ENCODE measurements at places on chromosomes 16 and 17.
A peak's percentile ranks its signal among the peaks of the same experiment; 100 is the strongest.

DNA sequence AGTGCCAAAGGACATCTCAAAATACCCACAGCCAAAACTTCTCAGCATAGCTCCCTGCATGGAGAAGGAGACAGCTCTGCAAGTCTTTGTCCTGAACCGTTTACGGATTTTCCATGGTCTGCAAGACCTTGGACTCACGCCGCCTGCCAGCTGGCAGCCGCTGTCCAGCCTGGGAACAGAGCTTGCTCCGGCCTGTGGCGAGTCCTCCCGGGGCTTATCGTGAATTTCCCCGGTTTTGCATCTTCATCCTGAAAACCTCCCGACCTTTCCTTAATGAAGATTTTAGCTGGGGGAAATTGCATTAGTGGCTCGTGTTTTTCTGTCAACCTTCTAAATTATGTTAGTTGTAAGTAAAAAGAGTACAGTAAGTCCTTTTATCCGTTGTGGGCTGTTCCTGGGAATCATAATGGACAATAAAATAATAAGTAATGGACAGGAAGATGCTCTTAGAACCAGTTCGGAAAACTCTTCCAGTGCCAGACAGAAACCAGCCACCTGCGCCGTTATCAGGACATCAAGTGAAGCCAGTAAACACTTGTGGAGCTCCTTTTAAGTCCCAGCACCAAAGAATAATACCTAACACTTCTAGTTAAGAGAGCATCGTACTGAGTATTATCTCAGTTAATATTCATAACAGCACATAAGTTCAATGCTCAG lies 112.4 kb upstream of the NOL11 start:
- DNase-seq, result no peak

- no peak for DNase-seq
Observed at GRCh38 chr17:80803451-80804428, 187.9 kb upstream of the CHMP6 start.

- peak; percentile 16 for DNase-seq
Observed at GRCh38 chr17:60524463-60525327, 1.3 kb downstream of the APPBP2 start.

DNA sequence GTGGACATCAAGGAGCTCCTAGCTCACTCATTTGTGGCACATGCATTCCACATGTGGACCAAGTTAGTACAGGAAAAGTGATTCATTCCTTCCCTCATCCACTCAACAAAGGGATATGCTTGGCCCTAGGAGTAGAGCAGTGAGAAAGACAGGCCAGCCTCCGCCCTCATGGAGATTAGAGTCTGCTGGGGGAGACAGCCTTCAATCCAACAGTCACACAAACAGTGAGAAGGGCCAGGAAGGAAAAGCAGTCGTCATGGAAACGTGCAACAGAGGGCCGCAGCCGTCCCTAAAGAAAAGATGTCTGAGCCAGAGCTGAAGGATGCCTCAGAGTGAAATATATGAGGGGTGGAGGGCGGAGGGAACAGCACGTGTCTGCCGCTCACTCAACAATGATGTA lies 109.9 kb downstream of the VPS53 start:
- peak; percentile 21 for DNase-seq

GRCh38 chr16:57479976-57480753 lies 6.1 kb downstream of the DOK4 start:
- no peak for DNase-seq

DNA sequence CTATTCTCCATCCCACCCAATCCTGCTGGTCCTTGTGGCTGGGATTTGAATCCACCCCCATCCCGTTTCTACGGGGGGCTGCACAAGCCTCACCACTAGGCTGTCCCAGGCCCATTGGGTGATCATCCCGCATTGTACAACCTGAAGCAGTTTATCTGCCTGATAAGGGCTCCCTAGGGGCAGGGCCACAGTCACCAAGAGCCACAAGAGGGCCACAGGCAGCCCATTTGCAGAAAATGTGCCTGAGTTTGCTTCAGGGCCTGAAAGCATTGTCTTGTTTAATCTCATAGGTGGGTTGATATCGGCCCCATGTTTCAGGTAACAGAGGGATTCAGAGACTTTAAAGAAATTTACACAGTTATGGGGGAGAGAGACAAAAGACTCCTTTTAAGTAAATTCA lies 245.0 kb downstream of the CPPED1 start:
- DNase-seq, result no peak

GRCh38 chr17:75047398-75048098 lies 523 bp downstream of the KCTD2 start:
- no peak for DNase-seq

- no peak for DNase-seq
Observed at GRCh38 chr17:35406568-35406967, 25.7 kb downstream of the SLFN12 start.

DNA sequence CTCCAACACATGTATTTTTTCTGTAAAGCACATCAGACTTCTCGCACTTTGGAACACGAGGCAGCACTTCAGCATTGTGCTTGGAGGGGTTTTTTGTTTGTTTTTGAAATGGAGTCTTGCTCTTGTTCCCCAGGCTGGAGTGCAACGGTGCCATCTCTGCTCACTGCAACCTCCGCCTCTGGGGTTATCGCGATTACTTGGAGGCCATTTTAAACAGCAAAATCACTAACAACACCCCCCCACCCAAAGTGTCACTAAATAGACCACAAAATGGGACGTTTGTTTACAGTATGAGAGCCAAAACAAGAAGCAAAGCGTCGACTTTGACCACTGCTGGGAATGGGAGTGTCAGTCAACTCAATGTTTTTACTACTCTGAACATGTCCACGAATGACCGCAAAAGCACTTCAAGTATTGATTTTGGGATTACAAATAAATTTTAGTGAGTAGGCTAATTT lies 9.0 kb upstream of the C16orf87 start:
- DNase-seq, result no peak
